Heart right ventricle (tissue), 16 donors: ENCODE measurements at places on chromosomes 11 and 22. TPM values are rescaled to one million over a fixed set of nuclear protein-coding genes. Genes with fewer than 3 reads are reported as not detected.

NAALADL1 gene
- 4.6 TPM for total RNA-seq

OR8D1 gene
- total RNA-seq, result not detected

DNA sequence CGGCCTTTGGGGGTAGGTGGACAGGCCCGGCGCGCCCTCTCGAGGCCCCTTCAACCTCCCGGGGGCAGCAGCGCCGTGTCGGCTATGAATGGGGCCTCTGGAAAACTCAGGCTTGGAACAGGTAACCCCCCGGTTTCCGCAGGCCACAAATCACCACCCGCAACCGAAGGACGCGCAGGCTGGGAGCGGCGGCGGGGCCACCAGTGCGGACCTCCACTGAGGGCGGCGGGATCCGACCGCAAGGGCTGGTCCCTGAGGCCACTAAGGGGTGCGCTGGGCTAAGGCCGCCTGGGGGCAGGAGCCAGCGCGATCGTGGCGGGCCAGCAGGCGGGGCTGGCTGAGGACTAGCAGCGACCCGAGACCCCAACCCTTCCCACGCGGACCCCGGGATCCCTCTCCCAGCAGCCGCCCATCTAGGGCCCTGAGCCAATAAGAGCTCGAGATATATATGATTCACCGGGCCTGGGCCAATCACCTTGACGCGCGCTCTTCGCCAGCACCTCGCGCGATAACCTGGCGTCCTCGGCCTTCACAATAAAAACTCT is 609 bp upstream of the ATF4 start:
- peaks cover 66% of the 10 kb centered on the region for H3K36me3 ChIP-seq
- H3K27ac ChIP-seq, result peak overlapping the region; percentile 100
- peaks cover 25% of the 10 kb centered on the region for H3K4me1 ChIP-seq
- peak; percentile 95 for DNase-seq
- peak overlapping the region; percentile 96 for H3K4me3 ChIP-seq

- no peaks in the 10 kb centered on the region for H3K27me3 ChIP-seq
- peak; percentile 23 for DNase-seq
- peak within 1 kb of the TSS; percentile 73 for H3K4me3 ChIP-seq
- peaks cover 28% of the 10 kb centered on the region for H3K4me1 ChIP-seq
Observed at GRCh38 chr22:33920197-33920540, at the start of gene LARGE1. LARGE1 (minus strand) TSS chr22:33920476.

ST14 gene
- total RNA-seq, result 0.42 TPM

- H3K36me3 ChIP-seq, result no peaks in the 10 kb centered on the region
- no peak for DNase-seq
- H3K4me1 ChIP-seq, result no peaks in the 10 kb centered on the region
- no peak overlapping the region for H3K27ac ChIP-seq
- H3K27me3 ChIP-seq, result no peaks in the 10 kb centered on the region
- H3K4me3 ChIP-seq, result no peak overlapping the region
Observed at GRCh38 chr11:93579187-93579751, 36.1 kb upstream of the SMCO4 start.

C11orf65 gene
- 0.73 TPM for total RNA-seq
